ENCODE measurements at places on chromosomes 16 and 17. TPM values are rescaled to one million over a fixed set of nuclear protein-coding genes. Genes with fewer than 3 reads are reported as not detected.

- no peak overlapping the region for H3K4me3 ChIP-seq
- no peaks in the 10 kb centered on the region for H3K27me3 ChIP-seq
- H3K27ac ChIP-seq, result no peak overlapping the region
- no peaks in the 10 kb centered on the region for H3K36me3 ChIP-seq
Observed at GRCh38 chr17:81050645-81051625, 16.0 kb downstream of the BAIAP2 start.

Gene SULT1A2
- total RNA-seq, result not detected

GRCh38 chr17:76687298-76688164, 23.2 kb downstream of the MXRA7 start:
- H3K4me3 ChIP-seq, result no peak overlapping the region
- DNase-seq, result no peak
- no peaks in the 10 kb centered on the region for H3K27me3 ChIP-seq

GRCh38 chr17:41010441-41010840, 1.5 kb upstream of the KRTAP3-1 start:
- H3K4me3 ChIP-seq, result no peak overlapping the region
- no peaks in the 10 kb centered on the region for H3K36me3 ChIP-seq
- no peaks in the 10 kb centered on the region for H3K4me1 ChIP-seq

GRCh38 chr17:7836596-7837407, 2.8 kb downstream of the KDM6B start:
- peaks cover 3% of the 10 kb centered on the region for H3K27me3 ChIP-seq
- DNase-seq, result peak; percentile 98
- peak overlapping the region; percentile 75 for H3K4me3 ChIP-seq
- peak overlapping the region; percentile 89 for H3K27ac ChIP-seq
- H3K4me1 ChIP-seq, result peaks cover 43% of the 10 kb centered on the region

DNA sequence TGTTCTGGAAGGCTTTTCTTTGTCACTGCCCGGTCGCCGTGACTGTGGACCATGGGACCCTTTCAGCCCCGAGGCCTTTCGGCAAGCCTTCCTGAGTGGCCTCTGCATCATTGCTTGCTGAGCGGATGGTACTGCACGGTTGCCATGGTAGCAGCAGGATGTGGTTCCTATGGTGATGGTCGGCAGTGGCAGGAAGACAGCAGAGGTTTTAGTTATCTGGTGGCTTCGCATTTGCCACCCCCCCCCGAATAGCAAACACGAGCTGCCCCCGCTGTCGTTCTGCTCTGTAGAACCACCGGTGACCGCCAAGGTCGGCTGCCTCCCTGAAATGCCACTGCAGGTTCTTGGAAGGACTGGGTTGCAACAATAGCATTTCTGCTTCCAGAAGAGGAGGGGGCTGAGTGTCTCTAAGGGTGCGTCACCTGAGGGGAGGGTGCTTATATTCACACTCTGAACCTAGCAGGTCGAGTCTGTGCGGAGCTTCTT, 76.6 kb downstream of the CMIP start:
- H3K4me1 ChIP-seq, result peaks cover 22% of the 10 kb centered on the region
- H3K36me3 ChIP-seq, result peaks cover 4% of the 10 kb centered on the region
- H3K27ac ChIP-seq, result no peak overlapping the region
- H3K4me3 ChIP-seq, result no peak overlapping the region
- DNase-seq, result no peak
- H3K27me3 ChIP-seq, result no peaks in the 10 kb centered on the region

GRCh38 chr17:40557531-40558299, 7.6 kb downstream of the CCR7 start:
- peak overlapping the region; percentile 94 for H3K27ac ChIP-seq
- peak; percentile 47 for DNase-seq
- H3K36me3 ChIP-seq, result no peaks in the 10 kb centered on the region

Gene CCL1
- not detected for total RNA-seq

DNA sequence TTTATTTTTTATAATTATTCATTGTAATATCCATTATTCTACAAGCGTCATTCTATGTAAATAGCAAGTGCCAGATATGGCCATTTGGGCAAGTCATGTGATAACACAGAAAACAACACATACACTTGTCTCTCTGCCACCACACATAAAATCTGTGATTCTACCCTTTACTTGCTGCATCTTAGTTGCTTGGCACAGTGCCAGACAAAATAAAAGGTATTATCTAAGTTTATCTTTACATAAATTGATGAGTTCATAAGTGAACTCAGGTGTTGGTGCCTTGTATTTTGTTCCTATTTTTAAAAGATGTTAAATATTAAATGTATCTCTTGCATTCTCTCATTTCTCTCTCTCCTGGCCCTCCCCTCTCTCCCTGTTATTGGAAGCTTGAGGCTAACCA, 1458.7 kb downstream of the CDH11 start:
- no peak overlapping the region for H3K4me3 ChIP-seq
- H3K4me1 ChIP-seq, result no peaks in the 10 kb centered on the region
- no peak overlapping the region for H3K27ac ChIP-seq
- DNase-seq, result no peak
- H3K36me3 ChIP-seq, result no peaks in the 10 kb centered on the region

- H3K4me1 ChIP-seq, result peaks cover 13% of the 10 kb centered on the region
- peak; percentile 78 for DNase-seq
- no peaks in the 10 kb centered on the region for H3K27me3 ChIP-seq
- peak within 1 kb of the TSS; percentile 59 for H3K4me3 ChIP-seq
Observed at GRCh38 chr17:62807812-62808575, at the start of gene MARCHF10. Gene MARCHF10 (minus strand): TSS chr17:62808314. CDS start chr17:62801735, 6,579 bp downstream.

GRCh38 chr17:43940630-43941029, 1.6 kb downstream of the PPY start:
- H3K27ac ChIP-seq, result no peak overlapping the region
- H3K27me3 ChIP-seq, result peaks cover 2% of the 10 kb centered on the region
- peaks cover 4% of the 10 kb centered on the region for H3K4me1 ChIP-seq
- no peaks in the 10 kb centered on the region for H3K36me3 ChIP-seq

Gene PKD1
- total RNA-seq, result 139 TPM

Gene GIT1
- 31.8 TPM for total RNA-seq

GRCh38 chr17:72474243-72474642, 353.4 kb downstream of the SOX9 start:
- no peak overlapping the region for H3K27ac ChIP-seq
- DNase-seq, result no peak
- H3K36me3 ChIP-seq, result no peaks in the 10 kb centered on the region
- H3K4me3 ChIP-seq, result no peak overlapping the region
- H3K4me1 ChIP-seq, result no peaks in the 10 kb centered on the region

DNA sequence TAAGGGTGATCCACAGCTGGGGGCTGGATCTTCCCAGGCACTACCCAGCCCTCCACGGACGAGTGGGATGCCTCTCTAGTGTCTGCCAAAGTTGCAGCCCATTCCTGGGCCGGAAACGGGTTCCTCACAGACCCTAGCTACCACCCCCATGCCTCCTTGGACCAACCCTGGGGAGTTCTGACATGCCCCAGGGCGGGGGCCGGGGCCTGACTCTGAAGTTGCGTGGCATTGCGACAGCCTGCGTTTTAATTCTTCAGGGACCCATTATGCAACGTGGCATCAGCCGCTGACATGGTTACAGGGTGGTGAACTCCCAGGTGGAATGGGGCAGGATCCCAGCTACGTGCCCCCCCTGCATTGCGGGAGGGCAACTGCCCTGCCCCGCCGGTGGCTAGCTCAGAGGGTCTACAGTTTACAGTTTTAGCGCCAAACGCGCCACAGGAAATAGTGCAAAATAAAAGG, 2.7 kb downstream of the CBX4 start:
- peaks cover 14% of the 10 kb centered on the region for H3K36me3 ChIP-seq
- peak; percentile 93 for DNase-seq
- peaks cover 26% of the 10 kb centered on the region for H3K4me1 ChIP-seq

GRCh38 chr16:84505249-84506187, 1.1 kb upstream of the MEAK7 start:
- H3K4me3 ChIP-seq, result peak overlapping the region; percentile 97
- peak overlapping the region; percentile 76 for H3K27ac ChIP-seq
- H3K36me3 ChIP-seq, result peaks cover 10% of the 10 kb centered on the region
- DNase-seq, result no peak

Gene SNAI3
- total RNA-seq, result not detected

DNA sequence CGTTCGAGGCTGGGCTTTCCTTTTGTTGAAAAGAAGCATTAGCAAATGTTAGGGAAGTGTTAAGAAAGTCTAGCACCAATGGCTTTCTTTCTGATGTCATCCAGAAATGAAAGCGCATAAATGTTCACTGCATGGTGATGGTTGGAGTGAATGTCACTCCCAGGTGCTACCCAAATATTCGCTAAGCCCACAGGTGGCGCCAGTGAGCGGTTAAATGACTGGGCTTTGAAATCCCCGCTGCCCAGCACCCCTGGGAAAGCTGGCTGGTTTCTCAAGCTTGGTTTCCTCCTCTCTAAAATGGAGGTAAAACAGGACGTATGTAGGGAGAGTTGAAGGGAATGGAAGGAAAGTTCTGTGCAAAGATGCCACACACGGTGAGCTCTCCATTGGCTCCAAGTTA, 104.4 kb downstream of the IRX5 start:
- H3K36me3 ChIP-seq, result no peaks in the 10 kb centered on the region
- DNase-seq, result no peak
- peak overlapping the region; percentile 49 for H3K27ac ChIP-seq
- H3K4me1 ChIP-seq, result peaks cover 15% of the 10 kb centered on the region

DNA sequence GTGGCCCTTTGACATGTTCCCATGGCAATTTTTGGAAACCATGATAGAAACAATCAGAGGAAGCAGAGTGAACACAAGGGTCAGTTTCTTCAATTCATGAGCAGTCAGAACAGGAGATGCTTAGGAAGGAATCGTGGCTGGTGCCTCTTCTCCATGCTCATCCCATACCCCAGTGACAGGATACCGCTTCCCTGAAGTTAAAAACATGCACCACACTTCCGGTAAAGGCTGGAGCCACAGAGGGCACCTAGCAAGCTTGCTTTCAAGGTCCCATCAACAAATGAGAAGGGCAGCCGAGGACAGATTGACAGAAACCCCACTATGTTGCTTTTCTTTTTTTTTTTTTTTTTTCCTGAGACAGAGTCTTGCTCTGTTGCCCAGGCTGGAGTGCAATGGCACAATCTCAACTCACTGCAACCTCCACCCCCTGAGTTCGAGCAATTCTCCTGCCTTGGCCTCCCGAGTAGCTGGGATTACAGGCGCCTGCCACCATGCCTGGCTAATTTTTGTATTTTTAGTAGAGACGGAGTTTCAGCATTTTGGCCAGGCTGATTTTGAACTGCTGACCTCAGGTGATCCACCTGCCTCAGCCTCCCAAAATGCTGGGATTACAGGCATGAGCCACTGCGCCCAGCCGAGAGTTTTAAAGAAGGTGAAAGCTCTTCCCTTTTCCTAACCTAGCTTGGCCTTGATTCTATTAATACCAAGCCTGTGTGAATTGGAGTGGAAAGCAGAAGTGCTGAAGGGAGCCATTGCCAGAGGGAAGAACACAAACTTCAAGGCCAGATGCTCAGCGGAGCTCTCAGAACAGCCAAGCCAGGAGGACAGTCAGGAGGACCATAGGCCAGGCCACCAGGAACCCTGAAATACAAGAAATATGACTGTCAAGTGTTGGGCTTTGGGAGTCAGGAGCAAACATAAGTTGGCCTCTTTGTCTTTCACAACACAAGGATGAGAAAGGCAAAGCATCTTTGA, 16.6 kb downstream of the GP2 start:
- no peak overlapping the region for H3K27ac ChIP-seq
- no peaks in the 10 kb centered on the region for H3K4me1 ChIP-seq
- H3K27me3 ChIP-seq, result no peaks in the 10 kb centered on the region

DNA sequence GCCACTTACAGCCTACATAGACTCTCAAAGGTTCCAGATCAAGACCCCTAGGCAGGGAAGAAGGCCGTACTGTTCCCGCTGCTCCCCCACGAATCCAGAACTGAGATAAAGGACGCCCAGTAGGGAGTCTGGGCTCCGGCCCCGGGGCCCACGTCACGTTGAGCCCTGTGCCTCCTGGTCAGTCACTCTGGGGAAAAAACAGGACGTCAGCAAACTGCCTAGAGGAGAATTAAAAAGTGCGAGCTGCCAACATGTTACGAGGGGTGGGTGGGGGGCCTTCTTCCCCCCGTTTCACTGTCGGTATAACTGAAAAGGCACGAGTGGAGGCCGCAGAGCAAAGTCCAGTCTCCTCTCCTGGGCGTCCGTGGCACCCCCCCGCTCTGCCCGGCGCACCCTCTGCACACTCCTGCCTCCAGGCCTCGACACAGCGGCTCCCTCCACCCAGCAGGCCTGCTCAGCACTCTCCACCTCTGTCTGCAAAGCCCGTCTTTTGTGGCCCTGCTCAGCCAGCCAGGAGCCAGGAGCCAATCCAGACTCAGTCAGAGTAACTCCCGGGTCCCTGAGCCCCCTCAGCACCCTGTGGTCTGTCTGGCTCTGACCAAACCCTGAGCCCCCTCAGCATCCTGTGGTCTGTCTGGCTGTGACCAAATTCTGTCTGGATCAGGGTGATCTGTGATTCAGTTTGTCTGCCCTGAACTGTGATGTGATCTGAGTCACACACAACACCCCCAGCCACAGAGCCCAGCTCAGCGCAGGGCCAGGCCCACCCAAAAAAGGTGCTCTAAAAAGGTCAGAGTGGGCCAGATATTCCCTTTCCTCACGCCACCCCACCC, 6.2 kb downstream of the ITGAE start:
- peaks cover 34% of the 10 kb centered on the region for H3K4me1 ChIP-seq
- H3K27ac ChIP-seq, result peak overlapping the region; percentile 86
- no peak overlapping the region for H3K4me3 ChIP-seq
- H3K27me3 ChIP-seq, result no peaks in the 10 kb centered on the region
- no peaks in the 10 kb centered on the region for H3K36me3 ChIP-seq

DNA sequence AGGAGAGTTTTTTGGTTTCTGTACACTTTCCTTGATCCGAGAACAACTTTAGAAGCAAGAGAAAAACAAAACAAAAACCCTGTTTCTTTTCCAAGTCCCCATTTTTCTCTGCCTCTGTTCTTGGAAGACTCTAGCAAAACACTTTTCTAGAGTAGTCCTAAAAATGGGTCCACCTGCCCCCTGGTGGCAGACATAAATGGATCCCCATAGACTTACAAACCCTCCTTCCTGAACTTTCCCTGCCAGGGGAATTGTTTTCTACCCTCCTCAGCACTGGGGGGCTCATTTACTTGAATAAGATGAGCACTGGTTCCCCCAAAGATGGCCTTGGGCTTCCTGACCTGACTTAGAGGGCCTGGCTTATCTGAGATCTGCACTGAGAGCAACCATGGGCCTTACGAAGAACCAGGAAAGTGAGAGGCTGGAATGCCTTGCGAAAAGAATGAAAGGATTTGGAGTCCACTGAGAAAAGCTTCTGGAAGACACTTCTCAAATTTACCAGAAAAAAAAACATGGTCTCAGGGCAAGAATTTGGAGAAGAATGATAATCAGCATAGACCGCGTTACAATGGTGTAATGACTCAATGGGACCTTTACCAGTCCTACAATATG, 48.0 kb upstream of the CDYL2 start:
- H3K27ac ChIP-seq, result no peak overlapping the region
- no peak for DNase-seq
- no peaks in the 10 kb centered on the region for H3K4me1 ChIP-seq
- H3K4me3 ChIP-seq, result no peak overlapping the region
- H3K36me3 ChIP-seq, result no peaks in the 10 kb centered on the region

GRCh38 chr17:6915620-6916019, 80.2 kb upstream of the ALOX12 start:
- H3K4me1 ChIP-seq, result peaks cover 6% of the 10 kb centered on the region
- no peak overlapping the region for H3K4me3 ChIP-seq
- no peak for DNase-seq
- H3K27me3 ChIP-seq, result peaks cover 16% of the 10 kb centered on the region

Gene TERB1
- 0.36 TPM for total RNA-seq

Gene CTRB2
- total RNA-seq, result not detected

Gene TEX19
- under 0.01 TPM for total RNA-seq

Gene SYCE1L
- total RNA-seq, result not detected
